Breast epithelium (tissue), 4 donors: ENCODE measurements at places on chromosomes 6 and 20. TPM values are rescaled to one million over a fixed set of nuclear protein-coding genes. Genes with fewer than 3 reads are reported as not detected.

- H3K27me3 ChIP-seq = no peaks in the 10 kb centered on the region
- H3K27ac ChIP-seq = no peak overlapping the region
- no peaks in the 10 kb centered on the region for H3K36me3 ChIP-seq
- no peaks in the 10 kb centered on the region for H3K4me1 ChIP-seq
These were observed 1.1 kb downstream of the CD109 start for GRCh38 chr6:73696966-73697655.

DNA sequence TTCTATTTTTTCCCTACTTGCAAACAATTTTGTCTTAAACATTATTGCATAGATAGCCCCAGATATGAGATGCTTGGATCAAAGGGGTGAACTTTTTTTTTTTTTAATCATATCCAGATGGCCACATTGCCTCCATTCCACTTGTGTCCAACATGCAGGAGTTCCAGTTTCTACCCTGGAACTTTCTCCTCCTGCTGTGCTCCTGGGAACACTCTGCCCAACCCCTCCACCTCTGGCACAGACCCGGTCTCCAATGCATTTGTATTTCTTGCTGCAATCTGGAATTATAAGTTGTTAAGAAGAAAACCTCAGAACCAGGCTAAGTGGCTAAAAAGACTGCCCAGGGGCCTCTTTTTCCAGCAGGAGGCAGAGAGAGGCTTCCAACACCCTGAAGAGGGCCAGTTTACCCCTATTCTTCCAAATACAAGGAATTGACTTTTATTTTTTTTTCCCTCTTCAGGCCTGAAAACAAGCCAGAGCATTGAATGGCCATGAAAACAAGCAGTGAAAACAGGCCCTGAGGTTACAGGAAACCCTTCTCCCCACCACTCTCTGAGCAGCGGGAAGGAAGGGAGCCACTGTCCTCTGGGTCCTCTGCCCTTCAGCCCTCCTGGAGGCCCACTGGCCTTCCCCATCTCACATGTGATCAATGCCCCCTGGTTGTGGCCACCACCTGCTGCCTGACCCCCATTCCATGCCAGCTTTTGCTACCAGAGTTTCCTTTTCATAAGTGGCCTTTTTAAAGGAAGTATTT, 44.3 kb downstream of the PDYN start:
- H3K4me3 ChIP-seq = no peak overlapping the region
- no peak for DNase-seq
- H3K36me3 ChIP-seq = no peaks in the 10 kb centered on the region
- peak overlapping the region; percentile 60 for H3K27ac ChIP-seq
- no peaks in the 10 kb centered on the region for H3K27me3 ChIP-seq

The UBE2C gene
- total RNA-seq = 1.2 TPM

DNA sequence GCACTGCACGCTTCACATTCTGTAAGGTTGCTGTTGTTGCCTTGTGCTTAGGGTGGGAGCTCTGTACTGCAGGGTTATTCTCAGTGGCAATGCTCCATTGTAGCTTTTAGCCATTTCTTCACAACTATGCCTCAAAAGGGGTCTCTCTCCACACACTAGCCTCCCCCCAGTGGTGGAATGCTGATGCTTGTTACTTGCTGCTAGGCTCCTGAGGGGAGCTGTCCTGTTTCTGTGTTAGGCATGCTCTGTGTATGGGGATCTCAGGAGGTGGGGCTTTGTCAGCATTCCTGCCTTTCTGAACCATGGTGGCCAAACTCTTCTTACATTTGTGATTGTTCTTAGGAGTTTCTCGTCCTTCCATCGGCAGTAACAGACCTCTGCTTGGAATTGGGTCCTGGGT, 18.8 kb downstream of the TMEM170B start:
- H3K4me3 ChIP-seq = no peak overlapping the region
- H3K27ac ChIP-seq = no peak overlapping the region
- no peaks in the 10 kb centered on the region for H3K27me3 ChIP-seq
- H3K4me1 ChIP-seq = no peaks in the 10 kb centered on the region
- no peaks in the 10 kb centered on the region for H3K36me3 ChIP-seq

DNA sequence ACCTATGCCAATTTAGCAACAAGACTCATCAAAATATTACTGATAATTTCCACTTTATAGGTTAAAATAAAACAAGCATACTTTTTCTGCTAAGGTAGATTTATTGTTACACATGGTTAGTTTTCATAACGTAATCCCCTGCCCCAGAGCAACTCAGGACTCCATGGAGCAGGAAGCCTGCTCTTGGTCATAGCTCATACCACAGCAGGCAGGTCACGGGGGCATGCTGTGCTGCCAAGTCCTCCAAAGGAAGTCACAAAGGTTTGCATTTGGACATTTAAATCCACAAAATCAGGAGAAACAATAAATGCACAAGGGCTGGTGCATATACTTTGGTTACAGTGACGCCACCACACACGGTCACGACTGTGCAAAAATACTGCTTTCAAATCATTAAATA, 12.5 kb downstream of the GZF1 start:
- no peaks in the 10 kb centered on the region for H3K4me1 ChIP-seq
- no peaks in the 10 kb centered on the region for H3K36me3 ChIP-seq
- H3K27ac ChIP-seq = no peak overlapping the region
- no peak overlapping the region for H3K4me3 ChIP-seq
- H3K27me3 ChIP-seq = no peaks in the 10 kb centered on the region

GRCh38 chr6:44390158-44390683, 2.7 kb downstream of the CDC5L start:
- H3K27me3 ChIP-seq = no peaks in the 10 kb centered on the region
- no peak for DNase-seq
- peaks cover 3% of the 10 kb centered on the region for H3K4me1 ChIP-seq
- no peak overlapping the region for H3K27ac ChIP-seq

- H3K27me3 ChIP-seq = no peaks in the 10 kb centered on the region
- DNase-seq = no peak
- no peak overlapping the region for H3K27ac ChIP-seq
- H3K36me3 ChIP-seq = no peaks in the 10 kb centered on the region
These were observed 25.3 kb downstream of the AAR2 start for GRCh38 chr20:36261389-36262105.

- H3K27me3 ChIP-seq = no peaks in the 10 kb centered on the region
- no peak for DNase-seq
- H3K4me1 ChIP-seq = no peaks in the 10 kb centered on the region
- H3K27ac ChIP-seq = no peak overlapping the region
- no peak overlapping the region for H3K4me3 ChIP-seq
These were observed 126.6 kb downstream of the ADAT2 start for GRCh38 chr6:143323729-143324470.

GRCh38 chr6:161496941-161497340, 223.1 kb upstream of the AGPAT4 start:
- H3K4me1 ChIP-seq = no peaks in the 10 kb centered on the region
- no peaks in the 10 kb centered on the region for H3K27me3 ChIP-seq
- no peak for DNase-seq
- H3K36me3 ChIP-seq = no peaks in the 10 kb centered on the region

DNA sequence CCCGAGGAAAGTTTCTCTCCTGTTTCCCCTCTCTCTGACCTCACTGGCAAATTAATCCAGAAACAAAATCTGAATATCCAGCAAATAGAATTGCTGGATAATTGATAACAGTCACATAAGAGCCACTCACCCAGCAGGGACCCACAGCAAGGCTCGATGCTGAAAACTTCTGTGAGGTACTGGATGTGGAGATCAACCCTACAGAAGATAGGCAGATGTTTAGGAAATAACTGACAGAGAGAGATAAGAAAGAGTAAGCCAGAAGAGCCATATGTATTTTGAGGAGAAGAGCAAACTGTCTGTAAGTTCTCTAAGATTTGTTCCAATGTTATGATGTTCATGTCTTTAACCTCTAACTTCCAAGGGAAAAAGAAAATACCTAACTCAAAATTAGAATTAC, 59.7 kb downstream of the PKHD1 start:
- H3K27ac ChIP-seq = no peak overlapping the region
- no peaks in the 10 kb centered on the region for H3K27me3 ChIP-seq

The CABLES2 gene
- 2.9 TPM for total RNA-seq

DNA sequence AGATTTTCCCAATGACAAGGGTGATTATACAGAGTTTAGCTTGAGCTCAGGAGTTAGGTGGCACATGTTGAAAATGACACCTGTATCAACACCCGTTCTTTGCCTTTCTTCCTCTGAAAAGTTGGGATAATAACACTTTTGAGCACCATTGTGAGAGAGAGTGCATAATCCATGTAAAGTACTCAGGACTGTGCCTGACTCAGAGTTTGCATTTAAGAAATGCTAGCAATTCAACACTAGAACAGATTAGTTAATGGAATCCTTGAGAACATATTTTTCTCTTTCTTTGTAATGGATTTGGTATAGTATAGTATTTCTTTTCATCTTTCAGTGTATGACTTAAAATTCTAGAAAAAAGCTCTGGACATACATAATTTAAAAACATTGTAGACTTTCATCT, 449.2 kb downstream of the GJA1 start:
- no peaks in the 10 kb centered on the region for H3K4me1 ChIP-seq
- no peak overlapping the region for H3K4me3 ChIP-seq
- no peaks in the 10 kb centered on the region for H3K36me3 ChIP-seq
- H3K27ac ChIP-seq = no peak overlapping the region
- no peak for DNase-seq

DNA sequence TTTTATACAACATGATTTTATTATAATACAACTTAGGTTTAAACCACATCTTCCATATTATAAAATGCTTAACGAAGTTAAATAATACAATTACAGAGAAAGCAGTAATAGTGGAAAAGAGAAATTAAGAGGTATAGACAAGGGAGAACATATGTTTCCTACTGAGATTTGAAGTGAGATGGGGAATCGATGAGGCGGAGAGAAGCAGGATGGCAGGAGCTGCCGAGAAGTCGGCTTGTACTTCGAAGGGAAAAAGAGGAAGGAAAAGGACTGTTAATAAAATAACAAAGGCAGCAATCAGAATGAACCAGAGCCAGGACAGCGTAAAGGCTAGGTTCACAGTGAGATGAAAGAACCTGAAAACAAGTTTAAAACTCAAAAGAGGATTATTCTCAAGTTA, 15.4 kb downstream of the FBXL4 start:
- H3K4me3 ChIP-seq = no peak overlapping the region
- no peaks in the 10 kb centered on the region for H3K36me3 ChIP-seq
- H3K27me3 ChIP-seq = no peaks in the 10 kb centered on the region
- H3K4me1 ChIP-seq = no peaks in the 10 kb centered on the region
- no peak for DNase-seq

The SPINT3 gene
- total RNA-seq = not detected

- H3K27ac ChIP-seq = no peak overlapping the region
- peak; percentile 67 for DNase-seq
- no peaks in the 10 kb centered on the region for H3K4me1 ChIP-seq
- peaks cover 13% of the 10 kb centered on the region for H3K36me3 ChIP-seq
These were observed 33.4 kb upstream of the AAR2 start for GRCh38 chr20:36202891-36203338.

The NRN1 gene
- 8.9 TPM for total RNA-seq

DNA sequence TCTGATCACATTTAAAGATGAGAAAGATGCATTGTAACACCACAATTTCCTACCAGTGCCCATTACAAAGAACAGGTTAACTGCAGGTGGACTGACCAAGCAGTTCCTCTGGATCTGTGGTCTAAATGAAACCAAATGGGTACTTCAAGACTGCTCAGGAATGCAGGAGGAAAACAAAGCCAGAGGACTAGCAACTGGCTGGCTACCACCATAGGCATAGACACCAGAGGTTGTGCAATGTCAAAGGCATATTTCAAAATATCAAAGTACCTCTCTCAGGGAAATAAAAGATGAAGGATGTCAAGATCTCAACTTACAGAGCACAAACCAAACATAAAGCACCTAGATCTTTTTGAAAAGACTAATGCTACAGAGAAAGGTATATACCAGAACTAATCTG, 65.5 kb downstream of the GMDS start:
- no peaks in the 10 kb centered on the region for H3K36me3 ChIP-seq
- no peak for DNase-seq
- no peaks in the 10 kb centered on the region for H3K27me3 ChIP-seq
- no peak overlapping the region for H3K4me3 ChIP-seq
- no peaks in the 10 kb centered on the region for H3K4me1 ChIP-seq
- H3K27ac ChIP-seq = no peak overlapping the region

DNA sequence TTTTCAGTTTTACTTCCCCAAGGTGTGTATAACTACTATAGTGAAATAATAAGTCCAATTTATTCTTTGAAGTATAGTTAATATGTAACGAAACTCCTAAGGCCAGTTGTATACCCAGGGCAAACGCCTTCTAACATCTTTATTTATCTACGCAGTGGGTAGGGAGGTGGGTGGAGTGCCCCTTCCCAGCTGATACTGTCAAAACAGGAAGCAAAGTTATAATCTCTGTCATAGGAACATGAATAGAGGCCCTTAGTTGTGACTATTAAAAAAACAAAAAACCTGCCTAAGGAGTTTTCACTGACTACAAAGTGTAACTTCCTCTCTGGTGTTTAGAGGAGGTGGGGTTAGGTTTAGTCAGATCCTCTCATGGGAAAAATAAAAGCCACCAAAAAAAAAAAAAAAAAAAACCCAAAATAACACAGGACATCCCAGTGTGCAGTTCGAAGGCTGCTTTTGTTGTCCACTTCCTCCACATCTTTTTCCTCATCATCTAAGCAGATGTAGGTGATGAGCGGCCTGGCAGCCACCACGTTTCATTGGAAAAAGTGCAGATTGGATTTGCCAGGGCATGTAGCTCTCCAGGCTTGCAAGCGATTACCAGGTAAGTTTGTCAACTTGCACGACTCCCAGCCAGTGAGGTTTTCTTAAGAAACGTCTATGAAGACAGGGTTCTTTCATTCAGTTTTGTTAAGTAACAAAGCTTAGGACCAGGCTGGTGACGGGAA, 58.7 kb downstream of the UTRN start:
- H3K27me3 ChIP-seq = no peaks in the 10 kb centered on the region
- no peak overlapping the region for H3K4me3 ChIP-seq
- H3K36me3 ChIP-seq = no peaks in the 10 kb centered on the region
- no peaks in the 10 kb centered on the region for H3K4me1 ChIP-seq
- DNase-seq = no peak

DNA sequence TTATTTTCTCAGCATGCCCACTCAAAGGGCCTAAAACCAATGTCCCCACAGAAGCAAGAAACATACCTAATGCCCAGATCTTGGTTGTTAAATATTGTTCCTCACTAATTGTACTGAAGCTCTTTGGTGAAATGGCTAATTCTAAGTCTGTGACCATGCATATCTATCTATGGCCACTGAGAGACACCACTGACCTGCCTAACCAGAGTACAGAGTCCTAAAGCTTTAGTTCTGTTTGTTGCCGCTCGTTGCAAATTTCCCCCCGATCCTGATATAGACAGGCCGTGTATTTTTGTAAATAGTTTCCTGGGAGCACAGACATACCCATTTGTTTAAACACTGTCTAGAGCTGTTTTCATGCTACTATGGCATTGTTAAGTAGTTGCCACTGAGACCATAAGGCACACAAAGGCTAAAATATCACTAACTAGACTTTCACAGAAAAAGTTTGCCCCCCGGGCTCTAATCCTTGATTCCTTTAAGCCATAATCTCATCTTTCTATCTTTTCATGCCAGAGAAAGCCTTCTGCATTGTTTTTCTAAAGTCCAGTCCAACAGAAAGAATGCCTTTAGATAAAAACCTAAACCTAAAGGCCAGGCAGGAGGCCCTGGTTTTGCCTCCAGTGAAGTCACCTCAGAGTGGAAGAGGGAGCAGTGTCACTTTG, 48.7 kb downstream of the DNAAF9 start:
- H3K27me3 ChIP-seq = no peaks in the 10 kb centered on the region
- no peak overlapping the region for H3K4me3 ChIP-seq
- H3K27ac ChIP-seq = no peak overlapping the region

- H3K27ac ChIP-seq = no peak overlapping the region
- H3K36me3 ChIP-seq = no peaks in the 10 kb centered on the region
- DNase-seq = no peak
- H3K4me3 ChIP-seq = no peak overlapping the region
- peaks cover 5% of the 10 kb centered on the region for H3K4me1 ChIP-seq
- no peaks in the 10 kb centered on the region for H3K27me3 ChIP-seq
These were observed 4.2 kb downstream of the TCF19 start for GRCh38 chr6:31162463-31163165.

GRCh38 chr6:144062786-144063185, 32.6 kb downstream of the SF3B5 start:
- DNase-seq = no peak
- no peaks in the 10 kb centered on the region for H3K27me3 ChIP-seq
- H3K27ac ChIP-seq = peak overlapping the region; percentile 87
- H3K4me3 ChIP-seq = no peak overlapping the region
- H3K4me1 ChIP-seq = no peaks in the 10 kb centered on the region
